Activated naive CD4-positive, alpha-beta T cell treated with anti-CD3 and anti-CD28 coated beads, Interleukin-2, amount 50 U/mL, for 16 hours (primary cell): ENCODE measurements at places on chromosomes 13 and 19.
A peak's percentile ranks its signal among the peaks of the same experiment; 100 is the strongest.

DNA sequence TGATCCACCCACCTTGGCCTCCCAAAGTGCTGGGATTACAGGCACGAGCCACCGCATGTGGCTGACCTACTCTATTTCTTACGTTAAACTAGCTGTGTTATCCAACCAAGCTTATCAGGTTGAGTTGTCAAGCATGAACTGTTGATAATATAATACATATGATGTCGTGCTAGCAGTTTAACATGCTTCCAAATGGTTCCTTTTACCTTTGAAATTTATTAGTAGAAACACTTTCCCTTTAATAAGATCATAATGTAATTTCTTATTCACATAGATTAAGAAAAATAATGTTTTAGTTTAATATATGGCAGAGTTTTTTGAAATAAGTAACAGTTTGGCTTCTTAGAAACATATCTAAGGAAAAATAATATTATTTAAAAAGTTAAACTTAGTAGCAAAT lies 34.4 kb upstream of the VWA8 start:
- DNase-seq = no peak

DNA sequence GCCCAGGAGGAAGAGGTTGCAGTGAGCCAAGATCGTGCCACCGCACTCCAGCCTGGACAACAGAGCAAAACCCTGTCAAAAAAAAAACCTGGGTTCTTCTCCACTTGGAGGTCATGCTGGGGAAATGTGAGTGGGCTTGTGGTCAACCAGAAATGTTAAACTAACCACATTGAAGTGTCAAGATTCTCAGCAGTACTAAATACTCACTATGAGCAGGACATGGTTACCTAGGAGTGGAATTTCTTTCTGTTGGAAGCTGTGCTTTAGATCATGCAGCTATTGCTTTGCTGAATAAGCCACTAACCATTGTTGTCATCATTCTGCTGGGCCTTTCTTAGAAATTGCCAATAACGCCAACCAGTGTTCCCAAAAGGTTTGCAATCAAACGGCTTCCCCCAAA lies 253.3 kb upstream of the TSHZ3 start:
- DNase-seq = no peak

DNA sequence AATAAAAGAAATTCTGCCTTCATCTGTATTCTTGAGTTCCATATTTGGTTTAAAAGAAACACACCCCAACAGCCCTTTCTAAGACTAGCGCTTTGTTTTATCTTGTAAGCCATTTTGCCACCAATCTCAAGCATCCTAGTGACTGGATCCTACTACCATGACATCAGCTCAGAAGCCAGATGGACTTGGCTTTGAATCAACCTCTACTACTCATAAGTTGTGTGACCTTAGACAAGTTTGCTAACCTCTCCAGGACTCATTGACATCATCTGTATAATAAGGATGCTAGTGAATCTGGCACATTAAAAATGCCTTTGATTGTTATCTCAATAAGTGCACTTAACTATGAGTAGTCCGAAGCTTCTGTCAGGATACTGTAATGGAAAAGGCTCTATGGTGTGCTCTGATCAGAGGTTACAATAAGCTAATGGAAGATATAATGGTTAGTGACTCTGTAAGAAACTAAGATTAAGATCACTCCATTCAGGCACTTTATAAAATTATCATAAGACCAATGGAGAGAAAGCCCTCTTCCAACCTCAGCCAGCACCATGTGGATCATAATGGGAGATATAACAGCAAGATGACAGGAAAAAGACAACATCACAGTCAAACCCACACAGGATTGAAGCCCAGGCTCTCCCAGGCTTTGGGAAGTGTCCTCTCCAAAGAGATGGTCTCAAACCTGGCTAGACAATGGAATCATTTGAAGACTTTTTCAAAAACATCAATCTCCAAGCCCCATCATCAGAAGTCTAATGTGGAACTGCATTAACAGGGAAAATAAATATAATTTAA lies 180.6 kb upstream of the MIR17HG start:
- no peak for DNase-seq

- DNase-seq = no peak
Measured at GRCh38 chr19:3643674-3644313, 17.2 kb upstream of the CACTIN start.

DNA sequence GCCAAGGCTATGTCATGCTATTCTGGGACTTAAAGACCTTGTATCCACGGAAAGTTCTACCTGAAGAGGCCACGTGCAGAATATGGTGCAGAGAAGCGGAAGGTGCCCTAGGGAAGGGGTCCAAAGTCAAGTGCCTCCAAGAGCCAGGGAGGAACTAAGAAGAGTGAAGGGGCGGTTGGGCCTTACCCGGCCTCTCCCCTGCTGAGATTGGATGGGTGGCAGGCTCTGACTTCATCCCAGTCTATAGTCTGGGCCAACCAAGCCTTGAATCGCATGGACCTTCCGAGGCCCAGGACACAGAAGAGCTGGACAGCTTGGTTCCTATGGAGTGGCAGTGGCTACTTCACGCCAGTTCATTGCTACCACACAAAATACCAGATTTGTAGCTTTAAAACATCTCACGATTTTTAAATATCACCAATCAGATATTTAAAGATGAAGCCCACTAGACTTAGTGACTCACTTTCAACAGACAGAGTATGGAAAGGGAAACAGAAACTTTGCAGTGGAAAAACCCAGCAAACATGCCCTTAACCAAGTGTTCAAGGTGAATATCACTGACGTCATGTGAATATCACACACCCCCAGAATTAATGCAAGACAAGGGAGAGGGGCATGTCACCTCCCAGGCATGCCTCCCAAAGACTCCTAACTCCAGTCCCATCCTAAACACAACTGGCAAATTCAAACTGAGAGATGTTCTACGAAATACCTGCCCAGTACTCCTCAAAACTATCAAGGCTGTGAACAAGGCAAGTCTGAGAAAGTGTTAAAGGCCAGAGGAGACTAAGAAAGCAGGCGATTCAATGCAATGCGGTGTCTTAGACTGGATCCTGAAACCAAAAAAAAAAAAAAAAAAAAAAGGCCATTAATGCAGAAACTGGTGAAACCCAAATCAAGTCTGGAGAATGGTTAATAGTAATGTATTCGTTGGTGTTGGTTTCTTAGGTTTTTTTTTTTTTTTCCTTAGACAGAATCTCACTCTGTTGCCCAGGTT lies 10.2 kb downstream of the C19orf12 start:
- no peak for DNase-seq

GRCh38 chr19:6767357-6768235 lies at the start of gene SH2D3A:
Gene SH2D3A, minus strand, starts transcription at chr19:6767435. Its CDS starts 3,687 bp downstream, at chr19:6763748.
- DNase-seq = peak; percentile 92

GRCh38 chr13:52885141-52885540 lies 36.7 kb upstream of the PCDH8 start:
- no peak for DNase-seq

DNA sequence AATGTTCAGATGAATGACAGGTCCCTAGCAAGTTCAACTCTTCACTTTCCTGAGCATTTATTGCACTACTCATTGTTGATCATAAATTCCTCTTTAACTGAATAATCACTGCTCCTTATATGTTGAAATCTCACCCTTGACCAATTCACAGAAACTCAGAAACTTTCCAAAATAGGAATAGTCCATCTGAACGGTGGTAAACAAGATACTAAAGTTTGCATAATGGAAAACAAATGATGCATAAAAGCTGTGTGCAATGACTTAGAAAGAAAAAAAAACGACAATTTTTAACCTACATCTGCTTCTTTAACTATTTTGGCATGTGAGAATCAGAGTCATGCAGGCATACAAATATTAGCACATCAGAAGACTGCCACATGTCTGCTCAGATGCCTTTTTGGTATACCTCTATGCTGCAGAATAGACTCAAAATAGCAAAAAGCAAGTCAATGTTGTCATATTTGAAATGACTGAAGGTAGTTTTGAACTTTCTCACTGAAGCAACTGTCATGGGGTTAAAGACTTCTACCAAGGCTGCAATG lies 34.8 kb downstream of the SLC10A2 start:
- DNase-seq = no peak
